ENCODE measurements at places on chromosomes 16 and 17. TPM values are rescaled to one million over a fixed set of nuclear protein-coding genes. Genes with fewer than 3 reads are reported as not detected.

Gene HID1
- not detected for total RNA-seq

Gene SPECC1
- 4.2 TPM for total RNA-seq

Gene BANP
- total RNA-seq: 14.3 TPM

Gene TBC1D3
- not detected for total RNA-seq

Gene SPIRE2
- not detected for total RNA-seq

Gene IRX5
- total RNA-seq: 20.6 TPM

Gene APOBR
- not detected for total RNA-seq

Gene GFAP
- total RNA-seq: not detected

Gene TBC1D3H
- not detected for total RNA-seq

Gene PTGES3L
- total RNA-seq: not detected

Gene PKMYT1
- 11.0 TPM for total RNA-seq

Gene IRX3
- total RNA-seq: 9.2 TPM

Gene CLEC18B
- total RNA-seq: 0.22 TPM

Gene TMEM88
- total RNA-seq: not detected

Gene MPP2
- total RNA-seq: 13.8 TPM

Gene ZSCAN10
- total RNA-seq: not detected

Gene CCL15
- not detected for total RNA-seq

Gene UBE2O
- total RNA-seq: 17.2 TPM

Gene KRTAP4-6
- not detected for total RNA-seq

Gene ERN2
- total RNA-seq: not detected

Gene CACNA1G
- 0.97 TPM for total RNA-seq

Gene KIF18B
- 2.1 TPM for total RNA-seq

Gene CD7
- total RNA-seq: not detected

Gene VPS35
- 213 TPM for total RNA-seq

Gene ZNF385C
- total RNA-seq: not detected

Gene CLEC19A
- not detected for total RNA-seq

Gene SLFN14
- total RNA-seq: not detected

Gene JMJD6
- 19.0 TPM for total RNA-seq

Gene BAIAP3
- 0.86 TPM for total RNA-seq

Gene DOC2A
- not detected for total RNA-seq

Gene SRCIN1
- total RNA-seq: not detected

Gene SCGB1C2
- not detected for total RNA-seq

Gene TEKT1
- total RNA-seq: not detected

Gene CACNG1
- not detected for total RNA-seq

Gene SLFN11
- total RNA-seq: 59.7 TPM

Gene ST6GALNAC2
- total RNA-seq: 1.4 TPM

Gene ZNF48
- 6.3 TPM for total RNA-seq

Gene C16orf95
- total RNA-seq: 5.1 TPM

Gene TBC1D3L
- total RNA-seq: 11.4 TPM

Gene EFCAB13
- total RNA-seq: 1.4 TPM

Gene RAD51C
- 17.2 TPM for total RNA-seq

Gene KRT28
- not detected for total RNA-seq

Gene CFAP97D1
- not detected for total RNA-seq

Gene TNS4
- total RNA-seq: not detected

Gene CXCL16
- 1.6 TPM for total RNA-seq

Gene SLC38A8
- total RNA-seq: not detected

Gene NHLRC4
- total RNA-seq: 0.13 TPM

Gene RAB37
- not detected for total RNA-seq

Gene TOM1L2
- total RNA-seq: 50.2 TPM

Gene CD68
- total RNA-seq: 55.0 TPM

Data from GM23248 (cell line).